ENCODE measurements at places on chromosomes 16 and 17.

DNA sequence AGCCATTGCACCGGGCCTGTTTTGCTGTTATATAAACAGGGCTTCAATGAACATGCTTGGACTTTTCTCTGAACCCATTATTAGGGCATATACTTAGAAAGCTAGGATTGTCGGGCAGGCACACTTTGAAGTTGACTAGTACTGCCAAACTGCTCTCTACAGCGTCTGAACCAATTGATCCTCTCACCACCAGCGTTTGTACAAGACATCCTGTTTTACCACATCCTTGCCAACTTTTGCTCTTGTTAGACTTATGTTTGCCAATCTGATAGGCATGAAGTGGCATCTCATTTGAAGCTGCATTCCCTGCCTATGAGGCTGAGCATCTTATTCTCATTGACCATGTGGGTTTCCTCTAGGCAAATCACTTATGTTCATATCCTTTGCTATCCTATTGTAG, 7.4 kb upstream of the PPP1R9B start:
- DNase-seq = no peak

GRCh38 chr16:55040366-55041086, 109.9 kb downstream of the IRX5 start:
- no peak for DNase-seq

DNA sequence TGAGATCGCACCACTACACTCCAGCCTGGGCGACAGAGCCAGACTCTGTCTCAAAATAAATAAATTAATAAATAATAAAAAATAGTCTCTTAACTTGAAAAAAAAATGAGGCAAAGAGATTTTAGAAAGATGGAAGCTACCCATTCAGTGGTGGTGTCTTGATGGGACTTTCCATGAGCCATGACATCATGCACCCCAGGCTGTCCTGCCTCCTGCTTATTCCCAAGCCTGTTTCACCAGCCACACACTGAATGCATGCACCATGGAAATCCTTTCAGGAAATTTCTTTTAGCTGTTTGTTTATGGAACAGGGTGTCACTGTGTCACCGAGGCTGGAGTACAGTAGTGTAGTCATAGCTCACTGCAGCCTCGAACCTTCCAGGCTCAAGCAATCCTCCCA, 8.9 kb upstream of the DLX3 start:
- no peak for DNase-seq

- no peak for DNase-seq
Measured at GRCh38 chr17:60586288-60586974, 13.6 kb upstream of the PPM1D start.

- DNase-seq = no peak
Measured at GRCh38 chr17:66401364-66401763, 99.0 kb downstream of the PRKCA start.

GRCh38 chr17:61088556-61088955, 311.1 kb upstream of the TBX2 start:
- DNase-seq = no peak

- DNase-seq = no peak
Measured at GRCh38 chr16:75931970-75932369, 205.7 kb upstream of the CPHXL start.

GRCh38 chr17:40363111-40363827, 1.3 kb downstream of the GJD3 start:
- DNase-seq = peak; percentile 52

DNA sequence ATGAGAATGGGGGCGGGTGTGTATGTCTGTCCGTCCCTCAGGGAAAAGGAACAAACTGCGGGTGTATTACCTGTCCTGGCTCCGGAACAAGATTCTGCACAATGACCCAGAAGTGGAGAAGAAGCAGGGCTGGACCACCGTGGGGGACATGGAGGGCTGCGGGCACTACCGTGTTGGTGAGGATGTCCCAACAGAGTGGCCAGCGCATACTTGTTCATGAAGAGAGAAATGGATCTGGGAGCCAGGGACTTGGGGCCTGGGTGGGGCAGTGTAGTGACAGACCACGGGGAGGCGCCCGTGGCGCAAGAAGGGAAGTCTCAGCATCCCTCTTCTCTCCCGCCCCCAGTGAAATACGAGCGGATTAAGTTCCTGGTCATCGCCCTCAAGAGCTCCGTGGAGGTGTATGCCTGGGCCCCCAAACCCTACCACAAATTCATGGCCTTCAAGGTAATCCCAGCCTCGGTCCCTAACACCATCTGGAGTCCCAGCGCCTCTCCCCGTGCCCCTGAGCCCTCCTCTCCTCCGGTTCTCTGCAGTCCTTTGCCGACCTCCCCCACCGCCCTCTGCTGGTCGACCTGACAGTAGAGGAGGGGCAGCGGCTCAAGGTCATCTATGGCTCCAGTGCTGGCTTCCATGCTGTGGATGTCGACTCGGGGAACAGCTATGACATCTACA, 3.5 kb upstream of the C17orf107 start:
- DNase-seq = no peak

DNA sequence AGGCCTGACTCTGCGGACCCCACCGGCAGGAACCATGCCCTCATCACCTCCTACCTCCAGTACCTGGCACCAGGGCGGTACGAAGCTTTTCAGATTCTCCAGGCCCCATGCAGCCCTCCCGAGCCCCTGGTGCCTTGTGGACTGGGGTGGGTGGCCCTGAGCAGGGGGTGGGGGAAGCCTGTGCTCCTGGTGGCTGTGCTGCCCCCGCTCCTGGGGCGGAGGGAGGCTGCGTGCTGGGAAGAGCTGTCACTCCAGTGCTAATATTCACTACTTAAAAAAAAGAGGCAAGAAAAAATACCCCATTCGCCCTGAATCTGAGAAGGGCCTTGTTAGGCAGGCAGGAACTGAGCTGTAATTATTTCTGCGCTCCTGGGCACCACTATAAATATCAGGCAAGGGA, 111.8 kb downstream of the ENGASE start:
- DNase-seq = no peak

DNA sequence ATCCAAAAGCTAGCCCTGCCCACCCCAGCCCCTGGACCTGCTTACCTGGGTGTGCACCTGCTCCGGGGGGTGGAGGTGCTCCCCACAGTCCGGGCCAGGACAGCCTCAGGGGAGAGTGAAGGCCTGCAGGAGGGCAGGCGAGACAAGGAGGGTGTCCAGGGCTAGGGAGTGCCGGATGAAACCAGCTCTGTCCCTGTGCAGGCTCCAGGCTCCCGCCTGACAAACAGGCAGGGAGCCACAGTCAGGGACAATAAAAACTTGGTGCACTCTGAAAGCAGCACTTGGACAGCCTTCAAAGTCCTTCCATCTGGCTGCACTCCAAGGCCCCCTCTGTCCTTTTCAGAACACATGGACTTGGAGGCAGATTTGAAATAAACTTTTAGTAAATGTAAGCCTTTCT, 3.9 kb downstream of the PAQR4 start:
- DNase-seq = no peak

GRCh38 chr17:39846205-39846604, 17.9 kb downstream of the IKZF3 start:
- no peak for DNase-seq

DNA sequence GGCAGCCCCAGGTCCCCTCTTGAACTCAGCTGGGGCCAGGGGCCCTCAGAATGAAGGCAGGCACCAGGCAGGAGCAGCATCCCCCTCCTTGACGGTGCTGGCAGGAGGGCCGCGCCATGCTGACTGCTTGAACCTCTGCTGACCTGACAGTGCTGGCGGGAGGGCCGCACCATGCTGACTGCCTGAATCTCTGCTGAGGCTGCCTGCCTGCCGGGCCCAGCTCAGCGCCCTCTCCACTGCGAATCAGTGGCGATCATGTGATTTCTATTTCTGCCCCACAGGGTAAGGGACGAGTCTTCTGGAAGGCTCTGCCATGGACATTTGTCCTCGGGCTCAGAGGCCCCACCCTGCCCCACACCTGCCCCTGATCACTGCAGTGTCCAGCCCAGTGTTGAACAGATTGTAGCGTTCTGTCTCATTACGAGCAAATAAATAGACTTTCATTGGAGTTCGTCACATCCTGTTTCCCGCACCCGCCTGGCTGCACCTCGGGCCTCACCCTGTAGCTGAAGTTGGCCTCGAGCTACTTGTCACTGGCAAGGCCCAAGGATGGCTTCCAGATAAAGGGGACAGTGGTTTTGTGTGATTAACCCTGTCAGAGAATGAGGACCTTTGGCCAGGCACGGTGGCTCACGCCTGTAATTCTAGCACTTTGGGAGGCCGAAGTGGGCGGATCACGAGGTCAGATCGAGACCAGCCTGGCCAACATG, 8.6 kb downstream of the C16orf90 start:
- DNase-seq = no peak

DNA sequence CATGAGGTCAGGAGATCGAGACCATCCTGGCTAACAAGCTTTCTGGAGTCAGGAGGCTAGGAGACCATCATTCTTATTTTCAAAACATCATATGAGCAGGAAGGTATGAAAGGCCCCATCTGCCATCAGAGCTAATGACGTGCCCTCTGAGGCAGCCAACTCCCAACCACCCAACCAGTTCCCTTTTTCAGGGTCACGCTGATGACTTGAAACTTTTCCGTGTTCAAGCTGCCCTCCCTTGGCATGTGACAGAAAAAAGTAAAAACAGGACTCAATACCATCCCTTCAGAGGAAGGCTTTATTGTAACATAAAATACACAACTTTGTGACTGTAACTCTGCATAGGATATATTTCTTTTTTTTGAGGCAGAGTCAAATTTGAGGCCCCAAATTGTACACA, 4.6 kb upstream of the GHDC start:
- no peak for DNase-seq

DNA sequence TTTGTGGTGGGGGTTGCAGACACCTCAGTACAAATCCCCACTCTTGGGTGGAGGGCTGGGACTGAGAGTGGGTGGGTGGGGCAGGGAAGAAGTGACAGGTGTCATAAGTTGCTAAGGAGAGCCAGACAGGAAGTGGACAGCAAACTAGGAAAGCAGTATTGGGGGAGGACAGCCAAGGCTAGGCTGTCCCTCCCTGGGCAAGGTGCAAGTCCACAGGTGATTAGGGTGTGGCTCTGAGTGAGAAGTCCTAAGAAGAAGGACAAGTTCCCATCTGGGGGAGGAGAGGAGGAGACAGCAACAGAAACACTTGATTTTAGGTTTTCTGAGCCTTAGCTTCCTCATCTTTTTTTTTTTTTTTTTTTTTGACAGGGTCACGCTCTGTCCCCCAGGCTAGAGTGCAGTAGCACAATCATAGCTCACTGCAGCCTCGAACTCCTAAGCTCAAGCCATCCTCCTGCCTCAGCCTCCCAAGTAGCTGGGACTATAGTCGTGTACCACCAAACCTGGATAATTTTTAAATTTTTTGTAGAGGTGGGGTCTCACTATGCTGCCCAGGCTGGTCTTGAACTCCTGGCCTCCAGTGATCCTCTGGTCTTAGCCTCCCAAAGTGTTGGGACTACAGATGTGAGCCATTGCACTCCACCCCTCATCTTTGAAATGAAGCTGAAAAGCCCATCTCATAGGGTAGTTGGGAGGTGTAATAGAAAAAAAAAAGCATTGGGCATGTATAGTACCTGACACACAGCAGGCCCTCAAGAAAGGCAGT, 2.5 kb downstream of the MAPK3 start:
- no peak for DNase-seq

- no peak for DNase-seq
Measured at GRCh38 chr17:80811181-80812105, 180.2 kb upstream of the CHMP6 start.

GRCh38 chr16:11091021-11091785, 146.8 kb downstream of the CLEC16A start:
- DNase-seq = no peak

- DNase-seq = no peak
Measured at GRCh38 chr17:69854225-69854780, 220.7 kb upstream of the KCNJ16 start.

DNA sequence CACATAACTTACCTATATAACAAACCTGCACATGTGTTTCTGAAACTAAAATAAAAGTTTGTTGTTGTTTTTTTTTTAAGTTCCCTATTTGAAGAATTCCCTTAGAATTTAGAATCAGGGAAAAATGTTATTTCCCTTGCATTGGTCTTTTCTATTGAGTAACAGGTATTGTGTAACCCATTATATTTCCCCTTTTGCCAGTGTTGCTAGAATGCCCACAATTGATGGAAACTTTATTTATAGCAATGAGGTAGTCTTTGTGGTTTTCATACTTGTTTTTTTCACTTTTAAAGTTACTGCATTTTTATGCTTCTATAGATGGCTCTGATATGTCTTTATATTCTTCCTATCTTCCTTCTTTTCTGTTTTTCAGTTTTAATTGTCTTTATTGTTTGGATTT, 3.9 kb downstream of the NLRP1 start:
- DNase-seq = no peak

DNA sequence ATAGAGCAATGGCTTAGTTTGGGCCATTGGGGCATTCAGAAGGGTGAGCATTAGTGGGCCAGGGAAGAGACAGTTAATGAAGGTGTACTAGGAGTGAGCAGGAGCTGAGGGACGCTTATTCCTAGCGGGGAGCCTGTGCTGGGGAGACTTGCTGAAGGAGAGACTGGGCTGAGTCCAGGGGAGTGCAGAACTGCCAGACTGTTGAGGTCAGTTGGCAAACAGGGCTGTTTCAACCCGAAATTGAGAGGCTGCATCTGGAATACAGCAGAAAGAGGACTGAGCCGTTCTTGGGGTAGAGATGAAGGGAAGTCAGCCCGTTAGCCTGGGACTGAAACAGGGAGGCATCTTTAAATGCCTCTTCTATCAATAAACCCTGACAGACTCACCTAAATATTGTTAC, 33.2 kb downstream of the MAP2K6 start:
- DNase-seq = no peak

DNA sequence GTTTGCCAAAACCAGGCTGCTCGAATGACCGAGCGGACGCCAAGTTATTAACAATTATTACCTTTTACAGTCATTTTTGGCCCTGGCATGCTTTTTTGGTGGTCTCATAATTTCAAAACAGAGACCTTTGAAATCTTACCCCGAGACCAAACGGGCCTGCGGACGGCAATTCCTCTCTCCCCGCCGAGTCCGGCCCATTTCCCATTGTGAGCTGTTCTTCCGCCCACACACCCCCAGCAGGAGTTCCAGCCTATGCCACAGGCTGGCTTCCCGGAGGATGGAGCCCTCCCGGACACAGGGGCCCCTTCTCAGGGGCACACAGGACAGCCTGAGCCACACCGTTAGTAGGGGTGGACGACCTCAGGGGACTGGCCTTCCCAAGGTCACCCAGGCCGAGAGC, 130.7 kb downstream of the C16orf95 start:
- DNase-seq = no peak

- no peak for DNase-seq
Measured at GRCh38 chr17:29713626-29714025, 90.9 kb upstream of the CORO6 start.

DNA sequence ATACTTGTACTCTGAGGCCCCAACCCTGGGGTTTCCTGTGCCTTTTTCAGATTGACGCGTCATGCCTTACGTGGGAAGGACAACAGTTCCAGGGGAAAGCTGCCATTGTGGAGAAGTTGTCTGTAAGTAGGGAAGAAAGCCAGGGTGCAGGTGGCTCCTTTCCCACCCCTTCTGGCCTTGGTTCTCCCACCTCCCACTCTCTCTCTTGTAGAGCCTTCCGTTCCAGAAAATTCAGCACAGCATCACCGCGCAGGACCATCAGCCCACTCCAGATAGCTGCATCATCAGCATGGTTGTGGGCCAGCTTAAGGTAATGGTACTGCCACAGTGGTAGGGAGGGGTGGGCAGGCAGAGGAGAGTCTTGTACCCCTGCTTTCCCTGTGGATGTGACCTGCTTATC, 4.6 kb upstream of the EDC4 start:
- DNase-seq = no peak

GRCh38 chr17:9235346-9235745, 214.0 kb downstream of the NTN1 start:
- no peak for DNase-seq

GRCh38 chr17:72406498-72406897, 285.7 kb downstream of the SOX9 start:
- DNase-seq = no peak

- no peak for DNase-seq
Measured at GRCh38 chr16:73131156-73131862, 83.4 kb upstream of the ZFHX3 start.

- DNase-seq = no peak
Measured at GRCh38 chr17:56762988-56763387, 70.7 kb downstream of the C17orf67 start.

Measured in NCI-H1930 (cell line).